ENCODE measurements at places on chromosomes 7 and 10.

GRCh38 chr10:6423004-6423403 is 157.1 kb downstream of the PRKCQ start:
- DNase-seq = no peak

DNA sequence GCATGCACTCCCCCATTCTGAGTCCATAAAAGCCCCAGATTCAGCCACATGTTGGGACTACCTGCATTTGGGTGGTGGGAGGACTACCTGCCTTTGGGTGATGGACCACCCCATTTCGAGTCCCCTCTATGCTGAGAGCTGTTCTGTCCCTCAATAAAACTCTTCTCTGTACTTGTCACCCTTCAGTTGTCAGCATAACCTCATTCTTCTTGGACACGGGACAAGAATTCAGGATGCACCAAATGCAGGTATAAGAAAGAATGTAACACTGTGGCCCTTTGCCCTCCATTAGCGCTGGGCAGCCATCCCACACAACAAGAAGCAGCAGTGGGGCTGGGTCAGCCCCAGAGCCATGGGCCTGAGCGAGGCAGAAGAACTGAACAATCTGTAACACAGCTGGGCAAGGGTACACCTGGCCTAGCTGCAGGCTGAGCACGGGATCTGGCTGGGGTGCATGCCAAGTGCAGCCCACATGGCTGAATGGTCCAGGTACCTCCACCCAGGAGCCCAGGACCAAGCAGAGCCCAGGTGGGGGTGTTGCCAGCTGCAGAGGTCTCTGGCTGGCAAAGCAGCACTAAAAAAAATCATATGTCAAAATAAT is 1344.3 kb upstream of the LRRTM3 start:
- peak; percentile 23 for DNase-seq

- no peak for DNase-seq
Measured at GRCh38 chr10:14056610-14057332, 274.0 kb downstream of the FRMD4A start.

DNA sequence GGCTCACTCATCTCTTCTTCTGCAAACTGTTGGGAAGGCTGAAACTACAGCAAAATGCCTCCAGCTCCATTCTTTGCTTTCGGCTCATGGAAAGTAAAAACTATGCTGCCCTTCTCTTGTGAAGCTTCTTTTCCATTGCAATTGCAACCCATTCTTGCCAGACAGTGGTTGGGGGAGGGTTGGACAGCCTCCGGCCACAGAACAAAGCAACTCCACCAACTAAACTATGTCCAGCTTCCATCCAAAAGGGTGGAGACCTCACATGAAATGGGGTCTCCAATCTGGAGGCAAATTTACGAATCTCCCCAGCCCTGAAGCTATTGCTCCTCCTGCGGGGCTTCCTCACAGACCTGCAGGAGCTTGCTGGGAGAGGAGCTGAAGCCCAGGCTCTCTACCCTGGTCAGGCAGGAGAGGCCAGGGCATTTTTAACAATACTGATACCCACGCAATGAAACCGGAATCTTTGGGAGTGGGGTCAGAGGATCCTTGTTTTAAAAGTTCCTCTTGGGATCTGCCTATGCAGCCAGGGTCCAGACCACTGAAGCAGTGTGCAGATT is 549 bp downstream of the GPNMB start:
- DNase-seq = no peak

DNA sequence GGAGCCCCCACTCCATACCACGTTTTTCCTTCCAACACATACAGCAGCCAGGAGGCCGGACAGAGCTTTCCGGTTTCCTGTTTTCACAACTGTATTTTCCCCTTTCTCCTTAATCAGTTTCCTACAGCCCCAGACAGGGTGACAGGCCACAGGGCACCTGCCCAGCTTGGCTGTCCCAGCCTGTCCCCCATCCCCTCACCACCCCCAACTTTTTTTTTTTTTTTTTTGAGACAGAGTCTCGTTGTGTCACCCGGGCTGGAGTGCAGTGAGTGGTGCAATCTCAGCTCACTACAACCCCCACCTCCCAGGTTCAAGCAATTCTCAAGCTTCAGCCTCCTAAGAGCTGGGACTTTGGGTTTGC is 10.3 kb upstream of the HSPB1 start:
- DNase-seq = peak; percentile 93

DNA sequence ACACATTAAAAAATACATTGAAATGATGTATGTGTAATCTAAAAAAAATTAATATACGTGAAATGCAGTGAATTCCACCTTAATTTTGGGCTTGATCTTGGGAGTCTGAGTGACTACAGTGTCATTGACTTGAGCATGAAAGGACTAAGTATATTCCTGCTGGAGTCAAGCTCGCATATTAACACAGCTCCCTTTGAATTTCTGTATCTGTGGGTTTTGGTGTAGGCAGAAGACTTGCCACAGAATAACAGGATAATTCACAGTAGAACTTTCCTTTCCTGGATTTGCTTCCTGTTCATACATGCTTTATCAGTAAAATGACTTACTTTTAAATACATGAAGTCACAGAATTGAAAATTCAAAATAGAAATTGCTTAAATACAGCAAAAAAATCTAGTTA is 55.3 kb downstream of the PPP1R9A start:
- no peak for DNase-seq

Data from common myeloid progenitor, CD34-positive (primary cell).